SW 1271 (cell line): ENCODE measurements at places on chromosomes 6 and 20.

DNA sequence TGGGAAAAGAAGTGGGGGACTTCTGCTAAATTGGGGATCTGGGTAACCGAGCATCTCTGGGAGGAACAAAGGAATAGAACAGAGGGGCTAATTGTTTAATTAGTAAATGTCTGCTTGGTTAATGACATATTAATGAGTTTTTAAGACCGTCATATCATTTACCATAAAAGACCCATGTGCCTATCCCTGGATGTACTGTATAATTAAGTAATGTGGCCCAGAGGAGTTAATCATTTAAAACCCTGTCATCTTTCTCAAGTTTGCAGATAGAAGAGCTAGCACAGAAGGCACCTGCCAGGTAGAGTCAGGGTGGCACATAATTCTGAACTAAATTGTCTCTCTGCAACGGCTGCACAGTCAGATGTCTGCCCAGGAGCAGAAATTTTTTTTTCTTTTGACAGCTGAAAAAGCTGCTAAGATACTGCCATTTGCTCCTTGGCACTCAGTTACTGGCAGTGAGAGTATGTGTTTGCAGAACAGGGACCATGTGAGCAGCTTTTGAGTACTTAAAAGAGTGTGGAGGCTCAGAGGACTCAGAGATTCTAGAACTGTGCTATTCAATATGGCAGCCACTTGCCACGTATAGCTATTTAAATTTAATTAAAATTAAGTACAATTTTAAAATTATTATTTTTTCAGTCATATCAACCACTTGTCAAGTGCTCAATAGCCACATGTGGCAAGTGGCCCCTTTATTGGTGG, 202.7 kb upstream of the SLC35B3 start:
- no peak for DNase-seq

DNA sequence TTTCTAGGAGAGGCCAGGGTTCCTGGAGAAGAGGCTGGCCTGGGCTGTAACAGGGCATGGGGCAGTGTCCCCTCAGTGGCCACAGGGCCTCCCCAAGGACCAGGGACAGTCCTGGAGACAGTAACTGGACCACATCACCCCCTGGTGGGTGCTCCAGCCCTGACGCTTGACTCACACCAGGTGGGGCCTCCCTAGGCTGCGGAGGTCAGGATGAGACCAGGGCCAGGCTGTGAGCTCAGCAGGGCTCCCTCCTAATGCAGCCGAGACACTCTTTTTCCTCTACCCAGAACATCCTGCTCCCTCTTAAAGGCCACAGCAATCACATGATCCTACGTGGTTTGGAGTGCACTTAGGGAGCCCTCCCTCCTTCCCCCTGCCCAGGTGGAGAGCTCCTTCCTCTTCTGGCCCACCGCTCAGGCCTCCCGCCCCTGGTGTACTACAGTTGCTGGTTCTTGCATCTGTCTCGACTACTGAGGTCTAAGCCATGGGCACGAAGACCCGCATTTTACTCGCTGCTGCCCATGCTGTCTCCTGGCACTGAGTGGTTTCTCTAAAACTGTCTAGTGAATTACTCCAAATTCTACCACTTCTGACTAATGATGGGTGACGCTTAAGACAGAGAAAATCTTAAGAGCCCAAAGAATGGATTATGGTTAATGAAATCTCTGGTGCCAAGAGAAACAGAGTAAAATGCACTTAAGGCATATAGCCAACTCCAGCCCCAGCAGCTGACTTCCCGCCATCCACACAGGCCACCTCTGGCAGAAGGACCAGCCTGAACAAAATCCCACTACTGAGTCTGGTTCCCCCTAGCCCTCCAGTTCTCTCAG, 166.1 kb upstream of the CST7 start:
- no peak for DNase-seq

- peak; percentile 47 for DNase-seq
Measured at GRCh38 chr20:4171538-4172116, 156.3 kb upstream of the RNF24 start.

- DNase-seq: no peak
Measured at GRCh38 chr20:20073801-20074371, 21.6 kb downstream of the CFAP61 start.

DNA sequence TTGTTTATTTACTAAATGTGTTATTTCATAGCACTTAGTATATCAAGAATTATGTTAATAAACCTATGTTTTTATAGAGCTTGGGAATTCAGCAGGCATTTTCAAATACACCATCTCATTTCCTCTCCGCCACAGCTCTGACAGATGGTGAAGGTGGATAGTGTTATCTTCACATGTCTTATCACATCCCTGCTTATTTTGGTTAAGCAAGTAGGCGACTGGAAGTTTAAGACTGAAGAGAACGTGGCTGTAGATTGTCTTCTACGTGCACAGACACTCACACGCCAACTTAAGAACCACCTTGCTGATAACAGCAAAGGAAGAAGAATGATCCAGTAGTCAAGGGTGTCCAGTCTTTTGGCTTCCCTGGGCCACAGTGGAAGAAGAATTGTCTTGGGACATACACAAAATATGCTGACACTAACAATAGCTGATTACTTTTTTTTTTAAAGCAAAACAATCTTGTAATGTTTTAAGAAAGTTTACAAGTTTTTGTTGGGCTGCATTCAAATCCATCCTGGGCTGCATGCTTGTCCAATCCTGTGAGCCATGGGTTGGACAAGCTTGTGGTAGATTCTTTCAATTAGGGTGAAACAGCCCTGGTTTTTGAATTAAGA, 43.3 kb upstream of the SCGN start:
- no peak for DNase-seq

DNA sequence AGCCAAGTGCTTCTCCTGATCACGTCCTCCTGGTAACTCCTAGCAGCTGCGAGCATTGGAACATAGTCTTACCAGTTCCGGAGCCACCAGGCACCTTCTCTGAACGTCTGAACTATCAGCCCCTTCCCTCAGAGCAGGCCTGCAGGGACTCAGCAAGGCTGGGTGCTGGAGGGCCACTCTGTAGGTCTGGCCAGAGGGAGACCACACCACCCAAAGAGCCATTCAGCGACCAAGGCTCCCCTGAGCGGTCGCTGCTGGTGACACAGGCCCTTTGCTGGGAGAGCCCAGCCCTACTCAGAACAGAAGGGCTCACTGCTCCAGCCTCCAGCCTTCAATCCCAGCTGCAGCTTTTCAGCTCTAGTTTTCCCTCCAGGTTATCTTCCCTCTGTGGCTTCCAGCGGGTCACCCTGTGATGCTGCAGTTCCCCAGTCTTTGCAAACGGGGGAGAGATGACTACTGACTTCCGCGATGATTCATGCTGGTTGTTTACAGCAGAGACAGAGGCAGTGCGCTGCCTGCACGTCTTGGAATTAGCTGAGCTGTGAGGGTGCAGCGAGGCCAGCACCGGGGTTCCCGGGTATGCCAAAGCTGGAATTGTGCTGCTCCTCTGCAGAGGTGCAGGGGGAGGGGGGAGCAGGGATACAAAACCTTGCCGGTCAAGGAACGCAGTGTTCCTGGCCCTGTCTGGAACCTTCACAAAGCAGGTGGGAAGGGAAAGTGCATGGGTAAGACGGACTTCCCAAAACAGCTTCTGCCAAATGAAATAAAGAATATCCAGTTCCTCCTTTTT, 161.4 kb downstream of the LY86 start:
- peak; percentile 17 for DNase-seq

- DNase-seq: no peak
Measured at GRCh38 chr20:32991383-32991782, 12.8 kb downstream of the SUN5 start.
